Cortex of kidney (tissue), 1 donor: ENCODE measurements at places on chromosomes 5 and 9.

DNA sequence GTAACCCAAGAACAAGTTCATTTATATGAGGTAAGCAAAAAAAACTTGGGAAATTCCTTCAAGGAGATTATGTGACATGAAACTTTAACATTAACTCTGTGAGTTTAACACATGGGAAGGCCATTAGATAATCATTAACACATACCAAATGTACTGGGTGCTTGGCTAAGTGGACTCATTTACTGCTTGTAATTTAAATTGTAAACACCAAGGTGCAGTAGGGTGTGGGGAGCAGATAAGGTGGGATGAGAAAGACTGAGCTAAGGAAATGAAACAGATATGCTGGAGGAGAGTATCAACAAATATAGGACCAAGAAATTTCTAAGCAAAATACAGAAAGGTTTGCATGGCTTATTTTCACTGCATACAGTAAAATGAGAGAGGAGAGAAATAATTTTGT is 2384.8 kb upstream of the ACO1 start:
- DNase-seq: no peak

DNA sequence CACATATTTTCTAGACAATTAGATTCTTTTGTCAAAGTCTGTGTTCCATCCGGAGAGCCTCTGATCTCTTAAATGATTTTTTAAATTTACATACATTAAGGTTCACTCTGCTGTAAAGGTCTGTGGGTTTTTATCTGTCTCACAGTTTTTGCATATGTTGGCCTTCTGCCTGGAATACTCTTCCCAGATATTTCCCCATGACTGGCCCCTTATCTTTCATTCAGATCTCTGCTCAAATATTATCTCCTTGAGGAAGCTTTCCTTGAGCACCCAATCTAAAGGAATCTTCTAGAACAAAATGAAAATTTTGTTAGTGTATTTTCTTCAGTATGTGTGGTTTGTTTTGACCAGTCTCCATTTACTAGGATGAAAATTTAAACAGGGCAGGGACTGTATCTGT is 26.3 kb downstream of the FAF2 start:
- no peak for DNase-seq

DNA sequence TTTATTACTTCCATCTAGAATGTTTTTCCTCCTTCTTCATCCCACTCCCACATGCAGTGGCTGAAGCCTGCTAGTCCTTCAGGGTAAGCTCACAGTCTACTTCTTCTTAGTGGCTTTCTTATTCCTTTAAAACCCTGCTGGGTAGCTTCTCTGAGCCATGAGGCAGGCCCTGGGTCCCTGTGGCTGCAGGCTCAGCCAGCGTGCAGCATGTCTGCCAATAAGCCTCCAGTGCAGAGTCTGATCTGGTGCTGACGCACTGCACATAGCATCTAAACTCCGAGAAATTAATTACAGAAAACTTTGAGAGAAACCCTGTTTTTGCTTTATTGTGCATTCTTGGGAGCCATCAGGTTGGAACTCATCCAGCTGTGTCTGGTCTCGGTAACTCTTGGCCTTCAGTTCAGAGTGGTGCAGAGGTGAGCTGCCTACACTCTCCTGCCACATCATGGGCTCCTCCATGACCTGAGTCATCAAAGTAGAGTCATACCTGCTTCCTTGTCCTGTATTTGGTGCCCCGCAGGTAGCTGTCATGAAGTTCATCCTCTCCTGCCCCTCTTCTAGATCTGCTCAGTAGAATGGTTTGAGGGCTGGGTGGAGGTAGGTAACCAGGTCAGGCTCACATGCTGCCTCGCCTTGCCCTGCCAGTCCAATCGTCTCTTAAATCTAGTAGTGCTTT is 339.4 kb downstream of the KDM4C start:
- DNase-seq: no peak

DNA sequence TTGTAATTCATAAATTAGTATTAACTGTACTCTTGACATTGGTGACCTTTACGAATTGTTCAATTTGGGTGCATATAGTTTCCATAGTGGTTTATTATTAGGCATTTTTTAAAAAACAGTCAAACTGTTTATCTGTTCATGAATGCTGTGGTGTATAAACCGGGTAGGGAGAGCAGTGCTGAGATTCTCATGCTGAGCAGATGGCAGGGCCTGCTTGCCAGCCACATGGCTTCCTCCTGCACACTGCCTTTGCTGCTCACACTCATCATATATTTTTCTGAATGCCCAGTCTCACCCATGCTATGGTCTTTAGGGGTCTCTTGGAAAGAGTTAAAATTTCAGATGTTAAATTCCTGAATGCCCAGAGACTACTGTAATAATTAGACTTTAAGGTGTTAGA is 40.8 kb downstream of the NNT start:
- DNase-seq: no peak

DNA sequence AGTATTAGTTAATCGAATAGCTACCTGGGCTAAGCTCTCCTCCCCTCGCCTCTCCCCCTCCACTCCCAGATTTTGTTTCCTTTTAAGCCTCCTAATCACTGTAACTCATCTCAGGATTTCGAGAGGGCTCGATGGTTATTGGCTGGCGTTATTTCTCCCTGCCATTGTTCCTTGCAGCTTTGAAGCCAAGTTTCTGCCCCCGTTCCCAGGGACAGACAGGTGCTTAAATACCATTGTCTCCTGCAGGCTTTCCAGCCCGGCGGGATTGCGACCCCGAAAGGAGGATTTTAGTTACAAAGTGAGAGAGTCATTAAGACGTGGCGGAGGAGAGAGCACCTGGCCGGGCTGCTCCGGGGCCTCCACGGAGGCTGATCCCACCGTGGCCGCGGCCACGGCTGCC is 46.2 kb downstream of the ASS1 start:
- no peak for DNase-seq

DNA sequence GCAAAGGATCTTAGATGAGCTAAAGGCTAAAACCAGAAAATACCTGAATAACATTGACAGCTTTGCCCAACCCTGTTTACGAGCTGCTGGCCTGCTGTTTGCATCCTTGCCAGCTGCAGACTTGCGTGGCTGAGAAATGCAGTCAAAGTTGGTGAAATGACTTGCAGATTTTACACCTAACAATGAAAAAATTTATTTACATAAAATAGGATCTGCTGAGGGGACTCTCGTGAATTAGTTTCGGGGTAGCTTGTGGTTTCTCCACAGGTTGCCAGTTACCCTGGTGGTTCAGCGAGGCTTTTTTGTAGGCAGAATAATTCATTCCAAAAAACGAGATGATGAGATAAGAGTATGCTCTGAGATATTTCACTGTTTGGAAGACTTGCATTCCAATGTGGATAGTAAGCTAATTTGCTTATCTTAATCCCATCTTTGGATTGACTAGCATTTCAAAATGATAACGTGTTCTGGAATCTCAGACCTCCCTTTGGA is 65.7 kb upstream of the FANCC start:
- DNase-seq: no peak

GRCh38 chr9:69079186-69079585 is 43.6 kb downstream of the FXN start:
- DNase-seq: no peak

- no peak for DNase-seq
These were observed 227.0 kb downstream of the PAPPA start for GRCh38 chr9:116380496-116380995.

DNA sequence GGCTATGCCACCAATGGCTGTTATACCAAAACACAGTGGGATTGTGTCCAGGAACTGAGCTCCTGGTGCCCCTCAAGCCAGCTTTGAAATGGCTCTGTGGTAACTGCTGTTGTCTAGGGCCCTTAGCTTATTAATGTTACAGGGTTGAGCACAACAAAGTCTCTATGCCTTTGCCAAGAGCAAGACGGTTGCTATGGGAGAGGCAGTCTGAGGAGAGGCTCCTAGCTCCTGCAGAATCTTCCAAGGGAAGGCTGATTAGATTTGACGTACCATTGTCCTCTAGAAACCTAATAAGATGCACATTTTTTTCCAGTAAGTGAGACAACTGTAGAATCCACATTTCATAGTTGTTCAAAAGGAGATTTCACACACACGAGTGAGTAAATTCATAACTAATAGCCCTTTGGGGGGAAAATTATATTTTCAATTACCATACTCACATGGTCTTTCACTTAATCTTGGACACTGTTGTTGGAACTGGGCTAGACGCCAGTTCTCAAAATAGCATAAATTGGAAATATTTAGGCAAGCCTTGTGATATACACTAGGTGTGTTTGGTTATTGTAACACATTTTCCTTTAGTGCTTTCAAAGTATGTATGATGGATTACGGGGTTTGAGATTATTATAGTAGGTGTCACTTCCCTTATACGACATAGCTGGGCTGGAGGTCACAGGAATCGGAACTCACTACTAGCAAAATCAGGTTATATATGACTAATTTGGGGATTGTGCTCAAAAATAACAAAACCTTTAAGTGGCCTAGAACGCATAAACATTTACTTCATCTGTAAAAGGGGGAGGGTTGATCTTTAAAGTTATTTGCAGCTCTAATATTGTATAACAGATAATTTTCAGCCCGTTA is 186.3 kb upstream of the EGFLAM start:
- no peak for DNase-seq

DNA sequence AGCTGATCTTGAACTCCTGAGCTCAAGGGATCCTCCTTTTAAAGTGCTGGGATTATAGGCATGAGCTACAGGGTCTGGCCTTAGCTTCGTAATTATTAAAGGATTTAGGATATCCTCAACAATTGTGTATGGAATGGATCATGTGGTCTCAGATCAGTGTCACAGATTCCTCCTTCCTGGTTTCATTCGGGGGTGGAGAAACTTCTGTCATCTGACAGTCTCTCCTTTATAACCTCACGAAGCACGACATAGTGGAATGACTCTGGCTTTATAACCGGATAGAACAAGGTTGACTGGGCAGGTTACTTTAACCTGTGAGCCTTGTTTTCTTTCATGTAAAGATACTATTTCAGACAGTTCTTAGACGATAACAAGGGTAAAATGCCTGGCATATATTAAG is 4.4 kb upstream of the GNG10 start:
- DNase-seq: no peak

- DNase-seq: no peak
These were observed 645 bp downstream of the SAP30L start for GRCh38 chr5:154446195-154447088.

DNA sequence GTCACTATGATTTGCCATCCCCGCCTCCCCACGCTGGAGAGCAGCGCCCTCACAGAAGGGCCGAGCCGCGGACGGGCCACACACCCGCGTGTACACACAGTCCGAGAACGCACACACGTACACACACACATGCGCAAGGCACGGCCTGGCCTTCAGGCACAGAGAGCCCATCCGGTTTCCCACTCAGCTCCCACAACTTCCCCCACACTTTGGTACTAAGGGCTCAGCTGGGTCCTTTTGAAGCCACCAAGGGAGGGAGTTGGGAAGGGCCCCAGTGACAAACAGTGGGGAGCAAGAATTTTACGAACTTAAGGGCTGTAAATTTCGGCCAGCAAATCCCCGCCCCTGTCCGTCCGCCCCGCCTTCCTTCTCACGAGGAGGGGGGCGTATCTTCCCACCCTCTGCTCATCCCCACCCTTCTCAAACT is 133.3 kb upstream of the HAND1 start:
- no peak for DNase-seq

- no peak for DNase-seq
These were observed 50.4 kb upstream of the ARAP3 start for GRCh38 chr5:141732417-141732816.

GRCh38 chr5:78373231-78373630 is 12.8 kb downstream of the SCAMP1 start:
- no peak for DNase-seq

DNA sequence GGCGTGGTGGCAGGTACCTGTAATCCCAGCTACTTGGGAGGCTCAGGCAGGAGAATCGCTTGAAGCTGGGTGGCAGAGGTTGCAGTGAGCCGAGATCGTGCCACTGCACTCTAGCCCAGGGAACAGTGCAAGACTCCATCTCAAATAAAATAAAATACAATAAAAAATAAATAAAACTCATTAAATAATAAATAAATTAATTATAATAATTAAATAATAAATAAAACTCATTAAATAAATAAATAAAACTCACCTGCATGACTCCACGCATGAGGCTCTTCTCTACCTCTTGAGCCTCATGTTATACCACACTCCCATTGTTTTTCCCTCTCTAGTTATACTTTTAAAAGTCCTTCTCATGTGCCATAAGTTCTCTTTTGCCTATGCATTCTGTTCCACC is 995.4 kb downstream of the MAT2B start:
- DNase-seq: no peak

- DNase-seq: no peak
These were observed 136.0 kb downstream of the FBXO4 start for GRCh38 chr5:42061121-42061520.
